Stimulated activated CD8-positive, alpha-beta memory T cell treated with anti-CD3 and anti-CD28 coated beads, Interleukin-15, amount 100 ng/mL, for 4 hours (primary cell): ENCODE measurements at places on chromosomes 3 and 15.

DNA sequence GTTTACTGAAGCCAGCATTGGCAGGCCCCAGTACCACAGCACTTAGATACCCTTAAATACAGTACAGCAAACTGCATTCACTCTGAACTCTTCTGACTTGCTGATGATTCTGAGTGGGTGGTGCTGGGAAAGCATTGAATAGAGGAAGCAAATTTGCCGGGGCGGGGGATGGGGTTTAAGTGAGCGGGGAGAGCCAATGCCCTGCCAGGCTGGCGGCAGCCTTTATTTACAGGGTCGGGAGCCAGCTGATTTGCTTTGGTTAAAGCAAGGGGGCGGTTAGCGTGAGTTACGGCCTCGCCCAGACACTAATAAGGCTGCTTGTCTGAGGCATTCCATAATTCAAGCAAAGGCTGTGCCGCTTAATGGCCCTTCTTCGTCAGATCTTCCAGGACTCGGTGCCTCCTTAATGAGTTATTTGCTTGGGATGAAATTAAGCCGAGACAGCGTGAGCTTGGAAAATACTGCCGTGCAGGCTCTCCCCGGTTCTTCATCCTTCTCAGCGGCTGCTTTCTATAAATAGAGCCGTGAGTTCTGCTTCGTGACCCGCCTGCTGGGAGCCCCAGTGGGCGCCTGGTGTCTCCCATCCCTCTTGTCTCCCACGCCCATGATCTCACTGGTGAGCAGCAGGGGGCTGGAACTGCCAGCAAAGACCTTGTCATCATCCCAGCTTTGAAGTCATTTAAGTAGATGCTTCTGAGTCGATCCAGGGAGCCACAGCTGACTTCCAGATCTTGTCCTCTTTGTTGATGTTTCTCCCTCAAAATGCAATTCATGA is 25.8 kb downstream of the SPSB4 start:
- no peak for DNase-seq

- no peak for DNase-seq
Measured at GRCh38 chr3:69488026-69488425, 102.1 kb upstream of the FRMD4B start.

- DNase-seq: no peak
Measured at GRCh38 chr3:177893331-177893730, 642.9 kb upstream of the KCNMB2 start.

DNA sequence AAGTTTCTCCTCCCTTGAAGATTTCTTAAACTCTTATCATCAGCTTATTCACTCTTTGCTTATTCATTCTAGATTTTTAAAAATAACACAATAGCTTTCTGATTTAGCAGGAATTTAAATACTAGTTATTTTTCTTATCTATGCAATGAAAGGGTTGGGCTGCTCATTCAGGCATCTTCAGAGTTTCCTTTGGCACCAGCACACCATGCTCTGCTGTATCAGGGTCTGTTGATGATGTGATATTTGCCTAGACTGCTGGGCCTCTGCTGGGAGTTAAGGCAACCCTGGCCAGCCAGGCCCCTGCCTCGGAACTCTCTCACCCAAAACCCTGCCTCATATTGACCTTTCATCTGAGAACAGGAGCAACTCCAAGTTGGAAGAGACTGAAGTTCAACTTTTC is 35.0 kb downstream of the DRD3 start:
- DNase-seq: no peak

DNA sequence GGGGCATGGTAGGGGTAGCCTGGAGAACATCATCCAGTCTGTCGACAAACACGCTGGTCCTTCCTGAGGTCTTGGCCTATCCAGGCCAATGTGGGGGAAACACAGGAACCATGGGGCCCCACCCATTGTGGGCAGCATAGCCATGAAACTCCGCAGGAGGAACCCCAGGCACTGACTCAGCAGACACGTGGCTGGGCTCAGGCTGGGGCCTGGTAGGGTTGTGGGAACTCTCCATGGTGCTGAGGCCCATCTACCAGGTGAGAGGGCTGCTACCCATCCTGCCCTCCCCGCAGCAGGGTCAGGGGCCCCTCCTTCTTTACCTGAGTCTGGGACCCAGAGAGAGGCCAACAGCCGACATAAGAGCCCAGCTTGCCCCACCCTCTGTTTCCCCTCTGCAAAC is 22.6 kb upstream of the CACNA2D2 start:
- peak; percentile 6 for DNase-seq

DNA sequence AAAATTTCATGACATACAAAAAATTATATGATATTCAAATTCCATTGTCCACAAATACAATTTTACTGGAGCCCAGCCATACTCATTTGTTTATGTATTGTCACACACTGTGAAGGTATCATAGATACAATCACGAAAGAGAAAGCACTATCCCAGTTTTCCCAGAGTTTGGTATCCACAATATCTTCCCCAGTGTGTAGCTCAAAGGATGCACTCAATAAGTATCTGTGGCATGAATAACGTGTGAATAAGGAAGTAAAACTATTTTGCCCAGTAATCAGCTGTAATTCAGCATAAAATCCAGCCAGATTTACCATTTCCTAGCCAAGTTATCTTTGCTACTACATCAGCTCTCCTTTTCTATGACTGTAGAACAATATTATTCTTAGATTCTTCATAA is 131.3 kb upstream of the KCNMB2 start:
- no peak for DNase-seq

- no peak for DNase-seq
Measured at GRCh38 chr3:55190331-55190730, 262.5 kb upstream of the LRTM1 start.

DNA sequence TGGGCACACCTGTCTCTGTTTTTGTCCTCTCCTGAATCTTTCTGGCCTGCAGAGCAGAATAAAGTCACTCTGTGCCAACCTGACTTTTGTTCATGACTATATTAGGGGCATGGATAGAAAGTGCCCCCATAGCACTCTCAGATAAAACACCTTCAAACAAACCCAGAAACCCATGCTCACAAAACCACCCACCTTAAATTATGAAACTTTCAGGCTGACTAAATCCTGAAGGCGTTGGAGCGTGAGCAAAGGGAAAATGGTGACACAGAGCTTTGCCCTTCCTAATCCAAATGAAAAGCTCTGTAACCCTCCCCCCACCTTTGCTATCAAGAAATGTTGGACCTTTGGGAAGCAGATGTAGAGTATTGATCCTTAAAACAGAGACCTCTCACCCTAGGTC is 138.9 kb downstream of the IGF1R start:
- no peak for DNase-seq

- DNase-seq: no peak
Measured at GRCh38 chr15:80946576-80946975, 43.0 kb downstream of the MESD start.

DNA sequence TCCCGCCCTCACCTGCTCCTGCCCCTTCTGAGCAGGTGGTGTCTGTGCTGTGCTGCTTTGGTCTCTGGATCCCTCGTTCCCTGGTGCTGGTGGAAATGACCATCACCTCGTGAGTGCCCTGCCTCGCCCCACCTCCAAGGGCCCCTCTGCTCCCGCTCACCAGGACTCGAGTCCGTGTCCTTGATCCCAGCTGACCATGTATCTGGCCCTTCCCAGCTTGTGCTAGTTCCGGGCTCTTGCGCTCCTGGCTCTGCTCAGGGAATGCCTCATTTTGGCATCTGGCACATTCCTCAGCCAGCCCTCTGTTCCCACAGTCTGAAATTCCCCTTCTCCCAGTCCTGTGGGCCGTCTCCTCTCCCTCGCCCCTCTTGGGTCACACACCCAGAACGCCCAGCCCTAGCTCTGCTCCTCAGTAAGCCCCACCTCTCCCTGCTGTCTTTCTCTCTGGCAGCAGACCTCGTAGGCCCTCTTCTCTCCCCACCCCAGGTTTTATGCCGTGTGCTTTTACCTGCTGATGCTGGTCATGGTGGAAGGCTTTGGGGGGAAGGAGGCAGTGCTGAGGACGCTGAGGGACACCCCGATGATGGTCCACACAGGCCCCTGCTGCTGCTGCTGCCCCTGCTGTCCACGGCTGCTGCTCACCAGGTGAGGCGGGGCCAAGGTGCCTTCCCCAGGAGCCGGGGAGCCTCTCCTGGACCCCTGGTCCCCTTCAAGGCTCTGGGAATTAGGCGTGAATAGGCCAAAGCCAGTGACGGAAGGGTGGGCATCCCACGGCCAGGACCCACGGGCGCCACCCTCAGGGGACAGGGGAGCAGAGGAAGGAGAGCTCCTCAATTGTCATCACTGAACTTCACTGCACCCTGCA is 11.5 kb downstream of the SLC51A start:
- no peak for DNase-seq

DNA sequence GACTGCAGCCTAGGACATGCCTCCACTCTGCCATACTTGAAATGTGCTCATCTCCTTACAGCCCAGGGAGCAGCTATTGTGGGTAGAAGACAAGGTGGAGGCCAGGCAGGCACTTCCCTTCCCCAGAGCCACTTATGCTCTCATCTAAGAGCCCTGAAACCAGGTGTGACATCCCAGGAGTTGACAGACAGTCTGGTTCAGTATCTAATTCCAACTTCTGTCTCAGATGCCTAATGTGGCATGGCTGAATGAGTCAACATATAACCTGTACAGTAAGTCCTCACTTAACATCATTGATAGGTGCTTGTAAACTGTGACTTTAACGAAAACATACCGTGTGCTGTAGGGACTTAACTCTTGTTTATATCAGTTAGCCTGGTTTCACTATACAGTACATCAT is 1.2 kb upstream of the CAPN3 start:
- DNase-seq: no peak

DNA sequence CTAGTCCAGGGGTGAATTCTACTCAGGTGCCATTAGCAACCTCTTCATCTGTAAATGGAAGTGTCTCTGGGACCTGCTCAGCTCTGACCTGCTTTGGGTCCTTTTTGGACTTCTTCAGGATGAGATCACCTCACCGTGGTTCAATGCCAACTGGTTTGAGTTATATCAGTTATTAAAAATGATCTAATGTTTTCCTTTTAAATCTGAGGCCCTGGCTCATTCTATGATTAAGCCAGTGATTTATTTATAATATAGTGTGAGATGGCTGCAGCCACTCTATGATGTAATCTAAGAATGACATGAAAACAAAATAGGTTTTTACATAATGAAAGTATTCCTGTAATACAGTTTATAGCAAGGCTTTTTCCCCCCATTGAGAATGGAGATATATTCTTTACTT is 79.4 kb downstream of the LPP start:
- DNase-seq: no peak

DNA sequence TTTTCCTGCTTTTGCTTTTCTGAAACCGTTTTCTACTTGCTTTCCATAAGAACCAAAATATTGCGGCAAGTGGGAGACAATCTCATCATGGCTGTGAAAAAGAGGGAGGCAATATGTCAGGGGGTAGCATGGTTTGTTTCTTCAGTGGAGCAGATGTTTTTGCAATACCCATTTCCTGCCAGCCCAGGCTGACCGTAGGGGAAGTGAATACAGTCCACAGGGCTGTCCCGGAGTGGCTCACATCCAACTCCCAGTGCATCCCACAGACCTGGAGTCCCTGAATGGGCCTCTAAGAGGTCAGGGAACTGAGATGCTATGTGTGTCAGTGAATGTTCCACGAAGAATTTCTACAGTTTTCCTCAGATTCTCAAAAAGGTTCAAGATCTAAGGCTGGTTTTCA is 69.6 kb downstream of the EPHB1 start:
- no peak for DNase-seq

- no peak for DNase-seq
Measured at GRCh38 chr3:113084777-113085176, 94.0 kb downstream of the GTPBP8 start.

DNA sequence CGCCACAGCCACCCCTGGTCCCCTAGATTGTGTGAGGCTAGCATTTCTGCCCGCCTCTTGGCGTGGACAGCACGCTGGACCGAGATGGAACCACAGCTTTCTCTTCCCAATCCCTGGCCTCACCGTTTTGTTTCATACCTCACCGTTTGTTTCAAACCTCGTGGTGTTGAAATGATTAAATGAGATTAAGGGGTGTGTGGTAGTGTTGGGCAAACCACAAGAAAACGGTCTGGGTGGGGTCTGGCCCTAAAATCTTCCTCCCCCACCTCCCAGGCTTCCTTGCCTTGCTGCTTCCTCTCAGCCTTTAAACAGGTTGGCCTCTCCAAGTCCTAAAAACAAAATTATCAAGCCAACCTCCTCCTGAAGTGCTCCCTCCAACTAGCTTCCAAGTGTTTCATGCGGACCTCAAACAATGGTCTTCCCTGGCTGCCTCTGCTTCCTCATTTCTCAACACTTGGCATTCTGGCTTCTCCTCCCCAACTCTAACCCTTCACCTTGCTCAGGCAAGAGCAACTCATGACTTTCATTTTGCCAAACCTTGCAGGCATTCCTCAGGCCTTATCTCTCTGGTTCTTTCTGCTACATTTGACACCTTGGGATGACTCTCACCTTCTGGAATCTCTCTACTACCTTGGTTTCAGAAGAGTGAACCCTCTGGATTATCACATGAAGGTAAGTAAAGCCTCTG is 1.4 kb upstream of the ATP13A3 start:
- DNase-seq: no peak
